ENCODE measurements at places on chromosomes 11 and 22.

GRCh38 chr11:120146413-120147093 lies 8.6 kb upstream of the TRIM29 start:
- no peaks in the 10 kb centered on the region for H3K4me1 ChIP-seq
- H3K27ac ChIP-seq: no peak overlapping the region
- no peak for DNase-seq
- no peak overlapping the region for H3K4me3 ChIP-seq

DNA sequence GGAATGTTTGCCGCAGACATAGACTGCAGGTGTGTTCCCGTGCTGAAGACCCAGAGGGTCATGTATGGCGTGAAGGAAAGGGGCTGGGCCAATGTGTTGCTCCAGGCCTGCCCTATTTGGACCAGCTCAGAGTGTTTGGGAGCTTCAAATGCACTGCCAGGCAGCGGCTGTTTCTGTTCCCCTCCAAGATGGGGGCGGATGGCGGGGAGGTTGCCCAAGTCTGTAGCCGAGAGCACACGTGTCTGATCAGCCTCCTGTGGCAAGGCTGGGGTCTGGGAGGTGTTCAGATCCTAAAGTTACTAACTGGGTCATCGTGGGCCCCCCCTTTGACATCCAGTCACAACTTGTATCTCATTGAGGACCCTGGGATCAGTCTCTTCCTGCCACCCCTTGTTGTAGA lies 45.5 kb downstream of the CACNA1I start:
- H3K27ac ChIP-seq: no peak overlapping the region
- no peaks in the 10 kb centered on the region for H3K36me3 ChIP-seq
- no peak overlapping the region for H3K4me3 ChIP-seq
- H3K4me1 ChIP-seq: peaks cover 4% of the 10 kb centered on the region
- H3K27me3 ChIP-seq: peaks cover 18% of the 10 kb centered on the region

DNA sequence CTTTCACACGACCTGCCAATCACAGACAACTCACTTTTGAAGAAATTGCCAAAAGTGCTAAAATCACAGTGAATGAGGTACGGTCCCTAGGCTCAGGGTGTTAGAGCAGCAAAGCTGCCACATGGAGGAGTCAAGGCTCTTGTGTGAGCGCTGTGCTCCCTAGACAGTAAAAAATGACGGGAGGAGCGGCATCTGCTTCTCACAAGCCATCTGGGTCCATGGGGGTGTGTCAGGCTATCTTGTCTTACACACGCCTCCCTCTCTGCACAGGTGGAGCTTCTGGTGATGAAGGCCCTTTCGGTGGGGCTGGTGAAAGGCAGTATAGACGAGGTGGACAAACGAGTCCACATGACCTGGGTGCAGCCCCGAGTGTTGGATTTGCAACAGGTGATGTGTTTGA lies 14.8 kb downstream of the PSMD13 start:
- H3K36me3 ChIP-seq: peaks cover 74% of the 10 kb centered on the region
- H3K27me3 ChIP-seq: no peaks in the 10 kb centered on the region
- peaks cover 6% of the 10 kb centered on the region for H3K4me1 ChIP-seq
- no peak overlapping the region for H3K4me3 ChIP-seq
- no peak overlapping the region for H3K27ac ChIP-seq

- peaks cover 7% of the 10 kb centered on the region for H3K36me3 ChIP-seq
- peaks cover 39% of the 10 kb centered on the region for H3K27me3 ChIP-seq
- DNase-seq: no peak
- peaks cover 33% of the 10 kb centered on the region for H3K4me1 ChIP-seq
Observed at GRCh38 chr22:50701076-50701419, 28.4 kb downstream of the SHANK3 start.

DNA sequence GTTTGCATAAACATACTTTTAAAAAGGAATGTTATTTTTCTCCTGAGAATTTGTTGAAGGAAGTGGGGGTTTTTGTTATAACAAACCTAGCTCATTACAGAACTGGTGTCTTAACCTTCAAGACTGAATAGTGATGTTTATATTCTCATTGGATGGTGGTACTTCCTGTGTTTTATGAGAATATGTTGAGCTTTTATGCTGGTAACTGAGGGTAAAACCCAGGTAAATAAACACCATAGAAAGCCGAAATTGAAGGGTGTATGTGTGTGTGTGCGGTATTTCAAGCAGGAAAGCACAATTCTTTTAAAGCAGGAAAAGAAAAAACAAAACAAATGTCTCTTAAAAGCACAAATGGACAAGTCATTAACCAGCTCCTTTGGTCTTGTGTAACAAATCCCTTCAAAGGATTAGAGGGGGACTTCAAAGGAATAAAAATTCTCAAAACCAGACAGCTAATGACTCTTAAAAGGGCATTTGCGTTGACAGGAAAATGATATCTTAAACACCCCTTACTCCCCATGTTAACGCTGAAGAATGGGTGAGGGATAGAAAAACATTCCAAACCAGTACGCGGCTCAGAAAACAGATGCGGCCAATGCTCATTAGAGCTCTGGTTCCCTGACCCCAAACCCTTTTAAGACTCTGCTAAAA lies 23.8 kb downstream of the LMO2 start:
- H3K27ac ChIP-seq: no peak overlapping the region
- peaks cover 15% of the 10 kb centered on the region for H3K4me1 ChIP-seq
- H3K36me3 ChIP-seq: no peaks in the 10 kb centered on the region
- peaks cover 80% of the 10 kb centered on the region for H3K27me3 ChIP-seq
- no peak for DNase-seq
